ENCODE measurements at places on chromosomes 2 and 18. TPM values are rescaled to one million over a fixed set of nuclear protein-coding genes. Genes with fewer than 3 reads are reported as not detected.

DNA sequence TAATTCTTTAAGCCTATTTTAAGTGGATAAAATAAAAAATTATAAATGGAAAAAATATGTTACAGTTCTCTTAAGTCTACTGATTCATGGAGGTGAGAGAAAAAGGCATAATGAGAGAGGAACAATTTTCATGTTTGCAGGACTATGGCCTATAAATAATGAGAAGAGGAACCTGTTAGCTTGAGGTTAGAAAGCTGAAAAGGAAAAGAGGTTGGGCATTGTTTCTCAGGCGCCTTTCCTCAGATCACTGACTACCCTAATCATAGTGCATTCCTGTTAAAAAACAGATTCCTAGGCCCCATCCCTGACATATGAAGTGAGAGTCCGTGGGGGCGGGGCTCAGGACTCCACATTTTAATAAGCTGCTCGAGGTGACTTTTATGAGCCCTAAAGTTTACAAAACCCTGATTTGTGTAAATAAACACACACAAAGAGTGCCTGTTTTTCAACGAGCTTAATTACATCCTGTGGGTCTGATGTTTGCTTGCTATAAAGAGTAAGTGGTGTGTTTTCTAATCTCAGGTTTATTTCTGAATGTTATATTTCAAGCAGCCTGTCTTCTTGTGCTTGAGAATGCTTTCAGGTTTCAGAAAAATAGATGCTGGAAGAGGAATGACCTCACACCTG, 335.5 kb downstream of the CLIP4 start:
- DNase-seq, result no peak

Gene EPHA4
- total RNA-seq, result 0.27 TPM

DNA sequence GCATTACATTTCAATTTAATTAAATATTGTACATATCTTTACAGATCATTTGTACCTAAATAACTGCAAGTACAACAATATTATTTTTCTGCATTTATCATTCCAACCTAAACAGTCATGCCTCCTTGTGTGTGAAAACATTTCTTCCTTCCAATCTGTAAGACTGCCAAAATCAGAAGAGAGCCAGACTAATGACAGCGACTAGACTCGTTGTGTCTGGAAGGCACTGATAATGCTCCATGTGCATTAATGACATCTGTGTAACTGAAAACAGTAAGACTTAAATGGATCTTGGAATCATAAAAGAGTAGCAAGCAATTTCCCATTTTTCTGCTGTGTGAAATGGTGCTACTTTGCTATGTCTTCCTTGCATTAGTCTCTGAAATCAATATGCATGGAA, 278.0 kb upstream of the DSEL start:
- no peak for DNase-seq

Gene POTEI
- total RNA-seq, result not detected

DNA sequence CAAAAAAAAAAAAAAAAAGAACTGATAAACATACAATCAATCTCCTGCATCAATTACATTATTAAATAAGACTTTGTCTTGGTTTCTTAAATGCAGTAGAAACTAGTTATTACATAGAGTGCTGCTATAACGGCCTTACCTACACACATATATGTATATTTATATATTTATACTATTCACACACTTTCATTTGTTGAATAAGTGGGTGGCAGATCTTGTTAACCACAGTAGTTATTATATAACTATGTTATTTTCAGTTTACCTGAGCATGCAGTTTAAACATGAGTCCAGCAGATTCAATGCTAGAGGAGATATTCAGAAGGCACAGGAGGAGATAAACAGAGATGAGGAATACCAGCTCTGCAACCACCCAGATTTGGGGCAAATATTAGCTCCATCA, 81.5 kb upstream of the CD226 start:
- DNase-seq, result no peak

DNA sequence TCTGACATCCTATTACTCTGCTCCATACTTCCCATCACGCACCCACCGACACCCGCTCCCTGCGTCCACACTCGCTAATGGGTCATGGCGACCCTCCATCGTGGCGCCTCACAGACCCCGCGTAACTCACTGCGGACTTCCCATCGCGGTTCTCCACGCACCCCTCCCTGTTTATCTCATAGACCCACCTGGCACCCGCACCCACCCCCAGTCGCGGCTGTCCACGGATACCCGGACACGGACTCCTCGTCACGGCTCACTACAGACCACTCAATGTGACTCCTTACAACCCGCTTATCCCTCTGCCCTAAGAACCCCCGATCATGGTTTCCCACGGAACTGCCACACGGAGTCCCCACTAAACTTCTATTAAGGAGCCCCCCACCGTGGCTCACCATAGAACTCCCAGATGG, 458 bp downstream of the CXXC1 start:
- no peak for DNase-seq

DNA sequence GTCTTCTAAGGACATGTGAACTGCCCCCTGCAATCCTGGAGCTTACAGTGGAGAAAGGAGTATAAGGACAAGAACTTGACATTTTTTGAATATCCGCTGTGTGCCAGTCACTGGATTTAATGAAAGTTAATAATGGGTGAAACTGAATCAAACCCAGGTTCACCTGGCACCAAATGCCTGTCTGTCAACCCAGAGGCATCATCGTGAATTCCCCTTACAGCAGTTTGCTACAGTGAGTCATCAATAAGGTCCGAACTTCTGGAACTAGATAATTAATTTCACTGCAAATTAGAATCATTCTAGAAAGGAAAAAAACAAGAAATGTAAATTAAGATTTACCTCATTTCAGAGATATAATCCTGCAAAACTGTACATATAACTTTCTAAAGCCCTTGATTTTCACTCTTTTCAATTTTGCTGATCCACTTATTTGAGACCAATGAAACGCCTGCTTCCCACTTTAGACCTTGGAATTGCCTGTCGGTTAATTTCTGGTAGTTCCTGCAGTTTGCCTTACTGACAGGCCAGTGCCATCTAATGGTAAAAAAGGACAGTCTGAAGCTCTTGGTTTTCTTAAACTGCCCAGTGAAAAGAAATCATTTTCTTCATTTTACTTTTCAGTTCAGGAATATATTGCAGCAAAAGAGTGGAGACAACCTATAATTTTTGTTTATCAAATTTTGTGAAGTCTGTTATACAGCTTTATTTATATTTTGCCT, 8.2 kb downstream of the DSG2 start:
- no peak for DNase-seq
